ENCODE measurements at places on chromosomes 12 and 14. TPM values are rescaled to one million over a fixed set of nuclear protein-coding genes. Genes with fewer than 3 reads are reported as not detected.
A peak's percentile ranks its signal among the peaks of the same experiment; 100 is the strongest.

DNA sequence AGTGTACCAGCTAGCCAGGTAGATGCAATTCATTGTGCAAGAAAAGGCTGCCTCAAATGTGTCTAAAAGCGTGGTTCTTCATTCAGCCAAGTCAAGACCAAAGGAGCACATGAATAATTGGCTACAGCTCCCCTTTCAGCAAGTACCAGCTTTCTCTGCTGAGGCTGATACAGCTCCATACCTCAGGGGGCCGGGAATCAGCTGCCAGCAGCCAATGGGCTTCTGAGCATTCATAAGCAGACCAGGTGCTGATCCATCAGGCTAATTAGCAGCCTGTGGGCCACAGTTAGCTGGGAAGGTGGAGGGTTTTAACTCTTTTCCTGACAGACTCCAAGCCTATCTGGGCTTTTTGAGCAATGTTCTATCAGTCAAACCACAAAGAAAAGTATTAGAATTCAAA, 264.7 kb downstream of the APAF1 start:
- no peak for DNase-seq

GRCh38 chr12:106359646-106360399, 2.3 kb downstream of the POLR3B start:
- no peak for DNase-seq

DNA sequence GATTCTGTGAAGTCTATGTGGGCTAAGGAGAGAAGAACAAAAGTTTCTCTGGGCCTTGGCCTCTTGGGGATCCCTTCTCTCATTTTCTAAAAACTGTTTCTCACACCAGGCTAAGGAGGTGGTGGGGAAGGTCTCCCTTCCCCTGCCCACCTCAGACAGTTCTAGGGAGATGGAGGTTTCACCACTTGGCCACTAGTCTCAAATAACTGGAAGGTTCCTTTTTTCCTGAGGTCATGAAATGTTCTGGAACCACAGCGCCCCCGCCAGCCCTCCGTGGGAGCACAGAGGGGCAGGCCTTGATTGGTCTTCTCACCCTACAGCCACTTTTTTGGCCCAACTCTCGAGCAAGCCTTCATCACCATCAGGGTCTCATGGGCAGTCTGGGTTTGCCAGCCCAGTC, 12.6 kb downstream of the C12orf43 start:
- DNase-seq, result no peak

DNA sequence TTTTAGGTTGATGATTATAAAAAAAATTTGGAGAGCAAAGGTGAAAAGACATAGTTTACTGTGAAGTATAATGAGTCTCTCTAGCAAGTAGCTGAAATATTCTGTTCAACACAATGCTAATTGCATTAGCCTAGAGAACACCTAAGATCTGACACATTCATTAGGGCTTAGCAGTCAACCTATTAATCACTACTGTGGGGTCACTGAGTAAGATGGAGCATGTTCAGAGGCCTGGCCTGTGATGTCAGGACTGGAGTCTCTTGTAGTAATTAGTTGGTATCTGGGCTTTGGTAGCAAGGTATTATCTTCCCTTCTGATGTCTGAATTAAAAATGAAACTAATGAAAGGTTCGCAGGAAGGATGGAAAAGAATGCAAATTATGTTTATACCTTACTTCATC, 112.7 kb downstream of the SLC16A7 start:
- DNase-seq, result no peak

GRCh38 chr12:112346194-112346593, 36.0 kb downstream of the HECTD4 start:
- DNase-seq, result no peak

DNA sequence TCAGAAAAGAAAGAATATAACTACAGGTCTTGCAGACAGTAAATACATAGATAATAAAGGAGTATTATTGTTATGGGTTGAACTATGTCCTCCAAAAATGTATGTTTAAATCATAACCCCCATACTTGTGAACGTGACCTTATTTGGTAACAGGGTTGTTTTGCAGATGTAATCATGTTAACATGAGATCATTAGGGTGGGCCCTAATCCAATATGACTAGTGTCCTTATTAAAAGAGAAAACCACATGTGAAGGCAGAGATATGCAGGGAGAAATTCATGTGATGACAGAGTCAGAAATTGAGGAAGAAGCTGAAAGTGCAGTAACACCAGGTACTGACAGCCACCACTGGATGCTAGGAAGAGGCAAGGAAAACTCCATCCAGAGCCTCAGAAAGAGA, 29.0 kb downstream of the MAGOHB start:
- no peak for DNase-seq

- DNase-seq, result peak; percentile 85
Observed at GRCh38 chr14:64708148-64709004, 4.2 kb downstream of the PLEKHG3 start.

- peak; percentile 97 for DNase-seq
Observed at GRCh38 chr14:77457522-77458248, at the start of the genes AHSA1 and VIPAS39. AHSA1 (plus strand) TSS chr14:77458093; CDS start chr14:77458190, 97 bp downstream. VIPAS39 (minus strand) TSS chr14:77457601; CDS start chr14:77454102, 3,499 bp downstream.

GRCh38 chr12:27163048-27163715, 80.8 kb upstream of the C12orf71 start:
- DNase-seq, result no peak

GRCh38 chr12:119802472-119802871, 74.6 kb downstream of the CIT start:
- DNase-seq, result peak; percentile 36

GRCh38 chr12:46904406-46905238, 78.8 kb upstream of the SLC38A4 start:
- DNase-seq, result no peak

Gene NOVA1
- total RNA-seq, result 8.2 TPM

Gene CHPT1
- total RNA-seq, result 121 TPM

Measured in lower leg skin (tissue), 4 donors.